ENCODE measurements at places on chromosomes 5 and 9. TPM values are rescaled to one million over a fixed set of nuclear protein-coding genes. Genes with fewer than 3 reads are reported as not detected.

- no peak for DNase-seq
These were observed 27.1 kb upstream of the MTMR12 start for GRCh38 chr5:32339878-32340277.

- no peak for DNase-seq
These were observed 1304.4 kb downstream of the MAT2B start for GRCh38 chr5:164809821-164810220.

DNA sequence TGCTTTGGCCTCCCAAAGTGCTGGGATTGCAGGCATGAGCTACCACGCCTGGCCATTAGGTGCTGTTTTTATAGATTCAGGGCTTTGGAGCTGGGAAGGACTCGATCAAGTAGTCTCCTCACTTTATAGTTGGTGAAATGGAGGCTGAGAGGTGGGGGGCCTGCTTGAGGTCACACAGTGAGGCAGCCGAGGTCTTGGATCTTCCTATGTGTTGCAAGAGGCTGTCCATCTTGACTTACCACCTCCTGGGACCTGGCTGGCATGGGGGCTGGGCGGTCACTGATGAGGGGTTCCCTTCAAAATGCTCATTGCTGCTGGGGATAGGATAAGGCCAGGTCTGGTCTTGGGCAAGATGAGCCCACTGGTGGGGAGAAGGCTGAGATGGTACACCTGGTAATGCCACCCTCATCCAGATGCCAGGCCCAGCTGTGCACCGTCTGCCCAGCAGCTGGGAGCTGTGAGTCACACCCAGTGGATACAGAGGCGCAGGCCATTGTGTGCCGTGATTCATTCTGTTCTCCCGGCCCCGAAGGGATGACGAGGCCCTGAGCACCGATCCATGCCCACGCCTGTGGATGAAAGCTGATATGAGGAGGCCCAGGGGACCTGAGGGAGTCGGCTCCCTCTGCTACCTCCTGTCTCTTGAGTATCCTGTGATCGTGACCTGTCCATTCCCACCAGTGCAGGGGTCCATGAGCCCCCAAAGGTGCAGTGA, 10.5 kb upstream of the NDST1 start:
- DNase-seq: peak; percentile 87

- DNase-seq: no peak
These were observed 2.9 kb downstream of the NAA35 start for GRCh38 chr9:85943757-85944430.

DNA sequence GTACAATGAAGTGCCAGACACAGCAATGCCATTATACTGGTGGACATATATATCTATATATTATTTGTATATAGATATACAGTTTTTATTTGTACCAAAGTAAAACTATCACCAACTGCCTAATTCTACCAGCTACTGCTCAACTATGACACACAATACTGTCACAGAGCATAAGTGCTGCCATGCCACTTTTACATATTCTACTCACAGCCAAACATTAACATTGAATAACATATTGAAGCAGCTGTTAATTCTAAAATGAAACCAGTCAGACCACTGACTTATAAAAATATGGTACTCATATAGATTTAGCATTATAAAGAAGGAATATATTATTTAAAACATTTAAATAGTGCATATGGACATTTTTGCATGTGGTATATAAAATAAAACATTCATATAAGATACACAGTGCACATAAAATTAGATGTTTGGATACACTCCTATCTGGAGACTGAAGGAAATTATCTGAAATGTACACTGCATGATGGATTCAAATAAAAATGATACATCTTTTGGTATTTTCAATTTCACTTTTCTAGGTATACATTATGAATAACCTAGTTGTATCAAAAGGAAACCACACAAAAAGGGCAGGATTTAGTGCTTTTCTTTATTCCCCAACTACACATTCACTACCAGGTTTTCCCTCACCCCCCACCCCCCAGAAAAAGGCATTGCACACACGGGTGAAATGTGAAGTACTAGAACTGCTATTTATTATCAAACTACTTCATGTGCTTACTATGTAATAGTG, 48.9 kb downstream of the PKD2L2 start:
- no peak for DNase-seq

The PDLIM4 gene
- 9.9 TPM for total RNA-seq

The PCDHGA4 gene
- total RNA-seq: 0.69 TPM

The PHYHD1 gene
- total RNA-seq: not detected

The NUTM2G gene
- total RNA-seq: not detected

The HTR1A gene
- not detected for total RNA-seq

The RETREG1 gene
- 0.74 TPM for total RNA-seq

The C5orf52 gene
- not detected for total RNA-seq
